ENCODE measurements at places on chromosomes 11 and 22.

DNA sequence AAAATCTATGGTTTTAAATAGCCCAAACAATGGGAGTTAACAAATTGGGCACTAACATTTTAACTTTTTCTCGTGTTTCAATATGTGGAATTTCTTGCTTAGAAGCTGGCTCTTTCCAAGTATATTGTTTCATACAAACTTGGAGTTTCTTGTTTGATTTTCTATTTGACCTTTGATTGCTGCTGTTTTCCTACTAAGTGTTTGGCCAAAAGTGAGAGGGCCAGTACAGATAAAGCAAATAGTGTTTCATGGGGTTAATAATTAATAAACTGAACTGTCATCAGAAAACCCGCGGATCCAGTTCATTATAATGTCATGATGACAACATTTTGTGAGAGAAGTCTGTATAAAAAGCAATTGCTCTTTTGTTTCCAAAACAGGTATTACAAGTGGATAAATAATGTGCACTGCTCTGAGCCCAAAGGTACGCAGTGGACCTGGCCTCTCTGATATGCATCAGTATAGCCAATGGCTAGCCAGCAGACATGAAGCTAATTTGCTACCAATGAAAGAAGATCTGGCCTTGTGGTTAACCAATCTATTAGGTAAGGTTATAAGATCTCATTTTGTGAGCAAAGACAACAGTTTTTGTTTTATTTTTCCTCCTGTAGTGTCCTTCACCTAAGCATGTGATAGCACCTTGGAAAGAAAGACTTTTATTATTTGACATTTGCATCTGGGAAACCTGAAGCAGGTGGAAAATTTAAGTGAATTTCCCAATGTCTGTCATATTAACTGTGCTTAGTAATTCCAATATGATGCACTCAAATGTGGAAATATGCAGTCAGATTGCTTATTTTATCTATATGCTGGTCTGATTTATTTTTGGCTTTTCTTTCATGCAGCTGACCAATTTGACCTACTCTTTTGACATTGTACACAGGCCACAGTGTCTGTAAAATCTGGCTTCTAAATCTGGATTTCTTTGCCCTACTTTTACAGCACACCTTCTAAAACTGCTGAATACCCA lies 8.3 kb downstream of the GAS2 start:
- peak; percentile 88 for DNase-seq

GRCh38 chr11:57294225-57295131 lies 30.3 kb downstream of the TNKS1BP1 start:
- no peak for DNase-seq

GRCh38 chr11:13033760-13034533 lies 24.8 kb downstream of the RASSF10 start:
- DNase-seq: no peak

GRCh38 chr22:35103761-35104160 lies 37.8 kb downstream of the ISX start:
- DNase-seq: no peak

DNA sequence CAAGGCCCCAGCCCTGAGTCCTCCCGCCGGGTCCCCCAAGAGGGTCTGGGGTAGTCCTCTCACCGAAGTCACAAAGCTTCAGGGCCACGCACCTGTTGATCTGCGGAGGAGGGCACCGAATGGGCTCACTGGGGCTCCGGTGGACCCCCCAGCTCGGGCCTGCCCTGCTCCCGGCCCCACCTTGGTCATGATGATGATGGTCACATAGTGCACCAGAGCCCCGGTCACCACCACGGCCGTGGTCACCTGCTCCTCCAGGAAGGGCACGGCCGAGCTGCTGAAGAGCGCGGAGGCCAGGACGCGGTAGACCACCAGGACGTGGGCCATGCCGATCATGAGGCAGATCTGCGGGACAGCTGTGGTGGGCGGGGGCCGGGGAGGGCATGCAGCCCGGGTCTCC lies 13.5 kb upstream of the SIGIRR start:
- no peak for DNase-seq

DNA sequence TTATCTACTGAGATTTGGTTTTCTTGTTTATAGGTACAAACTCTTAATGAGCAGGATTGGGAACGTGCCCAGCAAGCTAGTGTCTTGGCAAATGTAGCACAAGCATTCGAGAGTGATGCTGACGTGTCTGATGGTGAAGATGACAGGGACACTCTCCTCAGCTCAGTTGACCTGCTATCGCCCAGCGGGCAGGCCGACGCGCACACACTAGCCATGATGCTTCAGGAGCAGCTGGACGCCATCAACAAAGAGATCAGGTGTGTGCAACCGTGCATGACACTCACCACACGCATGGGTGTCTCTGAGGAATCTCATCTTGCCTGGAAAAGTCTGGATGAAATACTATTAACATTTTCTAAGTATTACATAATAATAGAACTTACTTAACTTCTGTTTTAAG lies 54.7 kb upstream of the CTTN start:
- no peak for DNase-seq

DNA sequence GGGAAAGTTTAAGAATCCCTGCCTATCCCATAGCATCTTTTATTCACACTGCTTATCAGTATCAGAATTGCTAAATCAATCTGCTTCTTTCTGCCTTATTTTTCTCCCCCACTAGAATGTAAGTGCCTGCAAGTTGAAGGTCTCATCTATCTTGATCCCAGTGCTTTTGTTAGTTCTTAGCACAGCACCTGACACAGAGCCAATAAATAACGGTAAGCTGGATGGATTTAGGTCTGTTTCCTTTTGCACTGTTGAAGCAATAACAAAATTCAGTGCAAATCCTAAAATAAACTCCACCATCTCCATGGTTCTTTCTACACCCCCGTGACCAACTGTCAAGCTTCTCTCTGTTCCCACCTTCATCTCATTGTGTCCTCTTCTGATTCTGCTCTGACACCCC lies 36.7 kb upstream of the CD44 start:
- DNase-seq: no peak

DNA sequence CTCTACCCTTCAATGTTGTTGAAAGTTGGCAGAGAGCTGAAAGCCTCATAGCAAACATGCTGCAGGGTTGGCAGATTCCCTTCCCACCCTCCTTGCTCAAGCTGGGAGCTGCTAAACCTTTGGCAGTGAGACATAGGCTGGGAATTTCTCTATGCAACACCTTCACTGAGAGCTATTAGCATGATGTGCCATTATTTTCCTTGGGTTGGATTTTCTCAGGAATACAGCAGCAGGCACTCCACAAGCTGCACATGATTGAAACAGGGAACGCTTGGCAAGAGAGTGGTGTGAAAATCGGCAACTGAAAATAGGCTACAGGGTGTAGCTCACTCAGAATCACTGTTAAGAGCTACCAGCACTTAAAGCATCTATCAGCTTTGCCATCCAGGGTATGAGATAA lies 9.6 kb upstream of the ALKBH3 start:
- no peak for DNase-seq

GRCh38 chr22:38317122-38317994 lies at the start of gene CSNK1E:
Gene CSNK1E (minus strand): TSS chr22:38317433. CDS start chr22:38314157, 3,276 bp downstream.
- DNase-seq: peak; percentile 78

- peak; percentile 68 for DNase-seq
Measured at GRCh38 chr11:5368502-5369043, 15.0 kb upstream of the OR51M1 start.

- peak; percentile 48 for DNase-seq
Measured at GRCh38 chr11:20647976-20648565, 21.3 kb upstream of the NELL1 start.

GRCh38 chr22:40534379-40535188 lies 101.9 kb downstream of the MRTFA start:
- no peak for DNase-seq
